Neural progenitor cell (in vitro differentiated cells): ENCODE measurements at places on chromosomes 2 and 18. TPM values are rescaled to one million over a fixed set of nuclear protein-coding genes. Genes with fewer than 3 reads are reported as not detected.

Gene UGT1A6
- not detected in 2 replicates for total RNA-seq

Gene MALL
- 1.1 and 1.4 TPM in 2 replicates for total RNA-seq

- DNase-seq: no peak
Observed at GRCh38 chr2:63778391-63778790, 63.3 kb upstream of the UGP2 start.

DNA sequence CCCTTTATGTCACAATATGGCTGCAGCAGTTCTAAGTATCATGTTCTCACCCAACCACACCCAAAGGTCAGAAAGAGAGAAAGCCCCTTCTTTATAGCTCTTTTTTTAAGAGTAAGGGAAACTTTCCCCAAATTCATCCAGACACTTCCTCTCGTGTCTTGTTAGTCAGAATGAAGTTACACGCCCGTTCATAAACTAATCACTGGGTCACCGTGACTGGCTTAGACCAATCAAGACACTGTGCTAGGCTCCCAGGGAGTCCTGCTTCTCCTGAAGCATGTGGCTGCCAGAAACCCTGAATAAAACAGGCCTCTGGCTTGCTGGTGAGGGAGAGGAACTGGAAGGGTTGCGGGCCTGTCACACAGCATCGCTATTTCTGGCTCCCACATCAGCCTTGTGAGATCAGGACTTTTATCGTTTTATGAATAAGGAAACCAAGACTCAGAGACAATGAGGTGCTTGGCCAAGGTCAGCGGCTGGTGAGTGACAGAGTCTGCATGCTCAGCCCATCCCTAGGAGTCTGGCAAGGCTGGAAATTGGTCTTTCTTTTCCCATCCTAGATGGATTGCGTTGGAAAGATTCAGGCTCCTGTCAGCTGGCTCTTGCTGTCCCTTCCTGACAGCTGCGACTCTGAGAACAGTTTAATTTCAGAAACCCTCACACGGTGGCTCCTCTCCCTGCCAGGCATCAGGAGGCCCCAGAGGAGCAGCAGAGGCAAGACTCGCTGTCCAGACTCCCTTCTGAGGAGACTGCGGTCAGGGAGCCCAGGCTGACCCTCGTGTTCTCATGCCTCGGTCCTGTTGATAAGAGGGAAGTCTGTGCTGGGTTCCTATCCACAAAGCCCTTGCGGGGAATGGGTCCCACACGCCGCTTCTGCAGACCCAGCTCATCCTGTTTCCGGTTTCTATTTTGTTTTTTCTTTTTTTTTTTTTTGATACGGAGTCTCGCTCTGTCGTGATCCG lies 104.5 kb upstream of the TAF1B start:
- DNase-seq: no peak

GRCh38 chr2:230525682-230526081 lies 109.7 kb downstream of the SP100 start:
- no peak for DNase-seq

Gene MC2R
- total RNA-seq: not detected in 2 replicates

- DNase-seq: no peak
Observed at GRCh38 chr2:209431701-209432100, 7.9 kb downstream of the MAP2 start.

DNA sequence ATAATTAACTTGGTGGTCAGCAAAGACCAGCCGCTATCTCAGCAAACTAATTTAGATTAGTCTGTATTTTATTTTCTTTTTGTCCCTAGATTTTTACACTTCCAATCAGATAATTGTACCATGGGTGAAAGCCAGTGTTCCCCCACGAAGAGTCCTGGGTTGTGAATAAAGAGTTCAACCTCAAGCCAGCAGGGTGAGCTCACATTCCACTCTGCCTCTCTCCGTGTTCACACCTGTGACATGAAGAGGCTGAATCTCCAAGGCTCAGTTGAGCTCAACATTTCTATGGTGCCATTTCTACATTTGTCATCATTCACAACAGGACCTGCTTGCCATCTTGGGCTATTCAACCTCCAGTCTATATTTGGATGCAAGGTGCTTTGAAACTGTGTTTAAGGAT lies 771.5 kb downstream of the GALR1 start:
- DNase-seq: peak; percentile 20

GRCh38 chr2:232336981-232337720 lies 41.4 kb upstream of the ALPP start:
- DNase-seq: no peak

DNA sequence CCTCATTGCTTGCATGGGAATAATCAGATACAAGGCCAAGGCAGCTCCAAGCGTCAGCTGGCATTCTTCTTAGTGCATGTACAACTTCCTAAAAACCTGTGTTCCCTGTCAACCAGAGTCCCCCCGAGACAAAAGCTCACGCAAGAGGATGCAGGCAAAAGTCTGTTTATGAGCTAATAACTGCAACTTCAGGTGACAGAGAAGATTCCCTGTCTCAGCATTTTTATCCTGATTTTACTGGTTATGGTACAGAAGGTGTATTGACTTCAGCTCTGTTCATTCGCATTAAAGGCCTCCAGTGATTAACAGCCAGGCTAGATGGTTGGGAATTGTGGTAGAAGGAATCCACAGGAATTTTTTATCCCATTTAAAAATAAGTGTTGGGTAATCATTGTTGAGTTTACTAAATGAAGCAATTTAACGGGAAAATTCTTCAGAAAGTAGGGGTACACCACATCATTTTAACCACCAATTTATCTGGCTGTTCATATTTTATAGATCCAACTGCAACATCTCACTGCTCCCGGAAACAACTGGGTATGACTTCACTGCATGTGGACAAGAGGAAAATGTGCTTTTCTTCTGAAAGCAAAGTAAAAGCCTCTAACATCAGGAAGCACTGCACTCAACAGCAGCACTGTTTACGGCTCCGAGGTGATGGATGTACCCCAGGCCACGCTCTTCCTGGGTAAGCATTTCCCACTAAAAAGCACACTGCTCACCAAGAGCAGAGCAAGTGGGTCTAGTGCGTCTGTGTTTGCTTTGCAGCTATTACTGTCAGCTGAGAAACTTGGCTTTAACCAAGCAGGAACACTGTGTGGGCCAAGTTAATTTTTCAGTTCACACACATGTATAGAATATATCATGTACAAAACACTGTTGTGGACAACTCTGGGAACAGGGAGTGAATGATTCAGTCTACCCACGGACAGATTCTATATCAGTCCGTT lies 31.9 kb downstream of the CCBE1 start:
- DNase-seq: no peak
